ENCODE measurements at places on chromosomes 2 and 18.

DNA sequence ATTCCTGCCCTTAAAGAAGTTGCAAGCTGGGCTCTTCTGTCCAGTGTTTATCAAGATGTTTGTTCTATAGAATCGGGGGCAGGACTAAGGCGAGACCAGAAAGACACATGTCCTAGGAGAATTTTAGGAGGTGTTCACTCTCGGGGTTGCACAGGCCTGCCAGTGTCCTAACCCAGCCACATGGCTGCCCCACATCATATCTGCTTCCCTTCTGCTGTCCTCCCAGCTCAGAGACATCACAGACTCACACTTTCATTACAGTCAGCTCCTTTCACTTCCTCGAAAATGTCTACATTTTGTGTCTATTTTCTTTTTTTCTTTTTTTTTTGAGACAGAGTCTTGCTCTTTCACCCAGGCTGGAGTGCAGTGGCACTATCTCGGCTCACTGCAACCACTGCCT, 10.7 kb upstream of the MRO start:
- DNase-seq: no peak

GRCh38 chr2:64819774-64820688, 166.3 kb upstream of the SERTAD2 start:
- DNase-seq: no peak

DNA sequence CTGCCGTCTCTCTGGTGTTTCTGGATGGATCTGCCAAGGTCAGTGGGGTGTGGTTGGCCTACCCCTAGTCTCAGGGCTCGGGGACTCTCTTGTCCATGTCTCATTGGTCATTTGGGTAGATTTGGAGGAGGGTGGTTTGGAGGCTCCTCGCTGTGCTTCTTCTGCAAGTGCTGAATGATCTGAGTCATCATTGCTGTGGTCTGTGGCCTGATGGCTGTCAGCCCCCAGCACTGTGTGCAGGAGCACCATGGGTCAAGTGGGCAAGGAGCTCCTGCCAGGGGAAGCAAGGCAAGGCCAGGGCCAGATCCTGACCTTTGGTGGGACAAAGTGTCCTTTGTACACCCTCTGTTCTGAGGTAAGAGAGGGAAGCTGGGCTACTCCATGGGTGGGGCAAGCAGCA, 221.8 kb downstream of the FHOD3 start:
- DNase-seq: no peak

DNA sequence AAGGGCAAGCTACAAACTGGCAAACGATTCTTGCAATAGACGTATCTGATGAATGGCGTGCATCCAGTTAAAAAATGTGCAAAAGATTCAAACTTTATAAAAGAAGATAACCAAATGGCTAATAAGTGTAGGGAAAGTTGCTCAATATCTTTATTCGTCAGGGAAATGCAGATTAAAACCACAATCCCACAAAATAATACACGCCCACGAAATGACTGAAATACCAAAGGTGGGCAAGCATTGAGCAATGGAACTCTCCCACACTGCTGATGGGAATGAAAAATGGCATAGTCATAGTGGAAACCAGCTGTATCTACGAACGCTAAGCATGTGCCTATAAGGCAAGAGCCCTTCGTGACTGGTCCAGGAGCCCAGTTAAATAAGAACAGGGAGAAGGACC, 168.6 kb upstream of the SIX2 start:
- DNase-seq: no peak
